NCI-H1092 treated with DMSO at 0.1 percent for 48 hours (cell line): ENCODE measurements at places on chromosomes 7 and 10.

DNA sequence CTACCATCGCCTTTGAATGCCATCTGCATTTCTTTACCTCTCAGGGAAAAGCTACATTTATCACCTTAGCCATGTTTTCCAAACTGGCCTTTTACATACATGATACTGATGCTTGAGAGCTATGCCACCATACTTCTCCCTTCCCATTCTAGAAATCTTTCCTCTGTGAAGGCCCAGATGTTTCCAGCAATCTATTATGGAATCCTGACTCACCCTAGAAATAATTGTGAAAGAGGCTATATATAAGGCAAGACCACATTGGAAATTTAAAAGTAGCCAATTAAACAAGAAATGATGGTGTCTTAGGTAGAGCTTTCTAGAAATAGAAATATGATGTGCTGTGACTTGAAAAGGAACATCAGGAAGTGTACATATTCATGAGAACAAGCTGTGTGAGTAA is 389.7 kb downstream of the INHBA start:
- no peak for DNase-seq

DNA sequence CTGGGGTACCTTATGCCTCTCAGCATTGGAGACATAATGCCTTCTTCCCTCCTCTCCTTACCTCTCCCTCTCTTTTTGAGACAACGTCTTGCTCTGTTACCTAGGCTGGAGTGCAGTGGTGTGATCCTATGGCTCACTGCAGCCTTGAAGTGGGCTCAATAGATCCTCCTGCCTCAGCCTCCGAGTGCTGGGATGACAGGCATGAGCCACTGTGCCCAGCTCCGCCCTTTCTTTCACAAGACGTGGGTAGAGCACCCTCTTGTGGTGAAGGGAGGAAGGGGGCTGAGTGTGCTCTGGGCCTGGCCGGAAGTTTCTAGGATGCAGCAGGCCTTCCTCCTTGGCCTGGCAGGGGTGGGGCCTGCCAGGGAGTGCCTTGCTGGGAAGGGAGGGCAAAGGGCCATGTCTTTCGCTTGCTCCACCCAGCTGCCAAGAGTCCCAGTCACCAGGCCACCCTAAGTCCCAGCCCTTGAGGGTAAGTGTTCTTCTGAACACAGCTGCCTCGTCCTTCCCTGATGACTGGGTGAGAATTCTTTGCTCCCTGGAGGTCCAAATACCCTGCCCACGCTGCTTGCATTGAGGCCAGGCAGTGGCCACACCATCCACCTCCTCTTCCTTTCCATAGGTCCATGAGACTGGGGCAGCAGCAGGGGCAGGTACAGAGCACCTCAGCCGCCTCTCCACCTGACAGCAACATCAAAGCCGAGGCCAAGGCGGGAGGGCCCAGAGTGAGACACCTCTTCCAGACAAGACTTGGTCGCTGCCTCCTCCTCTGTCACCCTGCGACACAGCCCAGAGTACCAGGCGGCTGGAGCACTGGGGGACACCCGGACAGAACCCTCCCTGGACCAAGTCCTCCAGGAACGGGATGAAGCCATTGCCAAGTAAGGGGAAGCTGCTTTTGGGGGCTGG is 3.7 kb downstream of the ABHD11 start:
- DNase-seq, result peak; percentile 71

- no peak for DNase-seq
Observed at GRCh38 chr7:30466266-30466665, 12.3 kb downstream of the NOD1 start.

- no peak for DNase-seq
Observed at GRCh38 chr10:15321431-15322341, 49.4 kb downstream of the FAM171A1 start.

DNA sequence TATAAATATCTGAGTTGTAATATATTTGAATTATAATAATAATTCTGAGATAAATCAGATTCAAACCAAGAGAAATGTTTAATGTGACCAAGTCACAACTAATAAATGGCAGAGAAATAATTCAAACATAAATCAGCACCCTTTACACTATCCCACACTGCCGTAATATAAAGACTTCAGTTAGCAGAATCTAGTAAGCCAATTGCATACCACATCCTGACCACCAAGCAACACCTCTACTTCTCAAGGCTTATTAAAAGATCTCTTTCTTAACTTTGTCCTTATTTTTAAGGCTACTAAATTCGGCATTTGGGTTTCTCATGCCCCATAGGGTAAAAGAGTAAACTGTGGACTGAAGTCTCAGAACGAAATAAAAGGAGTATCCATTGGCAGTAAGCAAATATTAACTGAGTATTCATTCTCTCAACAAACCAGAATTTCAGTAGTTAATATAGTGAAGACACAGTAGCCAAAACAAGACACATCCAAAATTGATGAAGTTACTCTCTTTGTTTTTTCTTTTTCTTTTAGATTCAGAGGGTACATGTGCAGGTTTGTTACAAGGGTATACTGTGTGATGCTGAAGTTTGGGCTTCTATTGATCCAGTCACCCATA is 14.8 kb downstream of the ACBD5 start:
- DNase-seq, result no peak

DNA sequence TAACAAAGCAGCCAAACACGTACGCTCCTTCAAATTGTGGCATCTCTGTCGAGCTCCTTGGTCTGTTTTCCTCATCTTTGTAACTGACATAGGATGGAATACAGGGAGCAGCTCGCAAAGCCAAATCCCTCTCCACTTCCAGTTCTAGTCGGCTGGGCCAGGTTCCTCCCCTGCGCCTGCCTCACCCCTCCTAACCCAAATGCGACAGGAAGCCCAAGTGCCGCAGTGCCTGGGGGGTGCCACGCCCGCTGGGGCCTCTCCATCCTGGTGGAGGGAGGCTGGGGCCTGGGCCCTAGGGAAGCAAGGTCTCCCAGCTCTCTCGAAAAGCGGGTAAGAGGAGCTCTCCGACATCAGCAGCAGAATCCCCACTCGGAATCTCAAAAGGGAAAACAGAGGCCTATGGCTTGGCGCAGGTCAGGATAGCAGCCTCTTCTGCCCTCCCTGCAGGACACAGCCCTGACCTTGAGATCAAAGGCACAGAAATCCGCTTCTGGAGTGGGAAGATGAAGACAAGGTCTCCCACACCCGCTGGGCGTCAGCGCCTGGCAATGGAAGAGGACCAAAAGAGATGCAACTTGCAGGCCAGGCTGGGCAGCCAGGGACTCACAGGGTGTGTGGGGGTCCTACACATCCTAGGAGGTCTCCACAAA is 165.8 kb downstream of the NRF1 start:
- no peak for DNase-seq

GRCh38 chr7:91852263-91852741 is 28.2 kb downstream of the MTERF1 start:
- DNase-seq, result no peak

- no peak for DNase-seq
Observed at GRCh38 chr10:124644771-124645415, 99.3 kb downstream of the FAM53B start.

GRCh38 chr10:71294091-71294561 is 24.9 kb upstream of the SLC29A3 start:
- no peak for DNase-seq

DNA sequence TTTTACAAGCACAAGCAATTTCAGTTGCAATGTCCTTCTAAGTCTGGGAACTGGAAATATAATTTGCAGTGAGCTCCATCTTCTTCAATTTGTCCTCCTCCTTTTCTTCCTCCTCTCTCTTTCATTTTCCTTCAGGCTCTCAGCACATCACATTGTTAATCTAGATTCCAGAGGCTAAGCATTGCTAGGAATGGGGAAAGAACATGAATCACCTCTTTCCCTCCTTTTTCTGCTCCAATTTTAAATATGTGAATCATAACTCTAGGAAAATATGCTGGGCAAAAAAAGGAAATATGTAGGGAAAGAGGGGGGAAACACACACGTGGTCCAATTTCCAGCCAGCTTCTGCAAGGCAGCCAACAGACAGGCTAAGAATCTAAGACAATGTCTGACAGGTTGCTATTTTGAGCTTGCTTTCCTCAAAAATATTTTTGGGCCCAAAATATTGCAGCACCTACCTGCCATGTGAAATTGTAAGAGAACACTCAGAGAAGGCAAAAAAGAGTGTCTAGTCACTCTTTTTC is 72.7 kb upstream of the NUPR2 start:
- no peak for DNase-seq

- peak; percentile 36 for DNase-seq
Observed at GRCh38 chr10:95445837-95446486, 115.2 kb downstream of the SORBS1 start.

DNA sequence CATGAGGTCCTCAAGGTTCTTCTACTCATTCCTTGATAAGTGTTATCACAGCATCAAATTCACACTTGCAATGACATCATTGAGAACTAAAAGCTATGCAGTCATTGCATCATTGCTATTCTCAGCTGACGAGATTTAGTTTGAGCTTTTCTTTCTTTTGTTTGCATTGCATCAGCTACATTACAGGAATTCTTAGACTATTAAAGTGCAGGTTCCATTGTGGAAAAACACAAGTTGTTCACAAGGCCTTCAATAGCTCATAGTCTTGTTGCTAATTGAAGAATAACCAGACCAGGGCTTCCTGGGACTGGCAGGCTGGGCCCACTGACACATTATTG is 139.3 kb downstream of the CXCL12 start:
- DNase-seq, result no peak

GRCh38 chr7:37643876-37644275 is 39.7 kb upstream of the GPR141 start:
- DNase-seq, result no peak

- no peak for DNase-seq
Observed at GRCh38 chr10:20598590-20598989, 298.5 kb downstream of the NEBL start.

DNA sequence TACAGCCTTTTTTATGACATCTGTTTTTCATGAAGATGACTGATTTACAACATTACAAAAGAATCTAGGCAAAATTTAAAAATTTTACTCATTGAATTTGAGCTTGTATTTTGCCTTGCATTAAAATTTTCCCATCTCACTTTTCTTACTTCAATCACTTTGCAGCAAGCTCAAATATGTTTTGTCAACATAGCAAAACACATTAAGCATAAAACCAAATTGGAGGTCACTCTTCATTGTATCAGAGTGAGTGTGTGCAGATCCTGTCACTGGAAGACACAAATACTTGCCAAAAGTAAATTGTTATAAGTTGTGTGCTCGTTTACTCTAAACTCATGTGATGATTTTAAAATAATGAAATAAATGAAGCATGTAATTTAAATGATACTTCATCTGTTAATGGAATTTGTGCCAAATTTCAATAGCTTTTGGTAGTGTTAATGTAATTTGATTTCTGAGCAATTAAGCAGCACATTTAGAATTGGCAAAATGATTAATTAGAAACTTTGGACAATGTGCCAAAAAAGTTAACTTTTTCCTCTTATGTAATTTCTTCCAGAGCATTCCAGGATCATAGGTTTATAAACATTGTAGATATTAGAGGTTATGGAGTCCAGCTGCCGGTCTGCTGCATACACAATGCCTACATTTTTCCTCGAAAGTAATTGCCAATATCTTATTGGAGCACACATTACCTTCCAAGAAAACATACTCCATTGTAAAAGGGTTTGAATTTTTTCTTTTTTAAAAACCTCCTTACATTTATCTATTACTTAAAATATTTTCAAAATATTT is 1078.2 kb upstream of the LRRTM3 start:
- DNase-seq, result no peak

DNA sequence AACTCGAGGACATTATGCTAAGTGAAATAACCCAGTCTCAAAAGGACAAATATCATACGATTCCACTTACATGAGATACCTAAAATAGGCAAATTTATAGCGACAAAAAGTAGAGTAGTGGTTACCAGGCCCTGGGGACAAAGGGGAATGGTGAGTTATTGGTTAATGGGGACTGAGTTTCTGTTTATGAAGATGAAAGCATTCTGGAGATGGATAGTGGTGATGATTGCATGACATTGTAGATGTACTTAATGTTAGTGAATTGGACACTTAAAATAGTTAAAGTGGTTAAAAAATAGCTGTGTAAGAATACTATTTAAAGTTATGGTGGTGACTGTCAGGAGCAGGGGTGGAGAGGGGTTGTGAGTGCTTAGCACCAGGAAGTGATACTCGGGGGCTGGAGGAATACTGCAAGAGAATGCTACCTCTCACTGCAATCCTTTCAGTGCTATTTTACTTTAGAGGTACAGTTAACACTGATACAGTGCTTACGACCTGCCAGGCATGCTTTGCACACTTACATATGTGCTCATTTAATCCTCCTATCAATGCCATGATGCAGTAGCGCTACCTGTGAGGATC is 16.7 kb upstream of the TEX36 start:
- DNase-seq, result no peak

- DNase-seq, result no peak
Observed at GRCh38 chr10:60934215-60935175, 9.5 kb downstream of the RHOBTB1 start.

DNA sequence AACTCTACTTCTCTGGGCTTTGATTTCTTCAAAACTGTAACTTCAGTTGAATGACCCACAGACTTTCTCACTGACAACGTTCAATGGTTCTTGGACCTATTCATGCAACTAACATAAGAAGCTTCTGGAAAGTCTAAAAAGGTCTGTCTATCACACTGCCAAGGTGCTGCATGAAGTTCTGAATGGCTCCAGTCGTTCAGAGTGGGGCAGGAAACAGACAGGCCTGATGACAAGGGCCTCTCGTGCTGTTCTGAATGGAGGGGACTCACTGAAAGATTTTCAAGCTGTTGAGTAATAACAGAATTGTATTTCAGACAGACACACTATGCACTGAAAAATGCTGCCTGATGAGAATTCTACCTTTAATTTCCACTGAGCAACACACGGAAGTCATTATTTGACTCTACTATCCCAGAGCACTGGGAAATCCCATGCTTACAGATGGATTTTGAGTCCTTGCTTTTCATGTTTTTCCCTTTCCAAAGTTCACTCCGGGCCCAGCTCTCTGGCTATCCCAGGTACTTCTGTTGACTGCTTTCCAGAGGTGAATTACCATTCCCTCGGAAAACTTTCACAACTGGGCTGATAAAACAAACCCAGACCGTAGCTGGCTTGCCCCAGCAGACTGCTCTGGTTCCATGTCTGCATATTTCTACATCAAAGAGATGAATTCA is 204.9 kb upstream of the FRMD4A start:
- DNase-seq, result no peak

DNA sequence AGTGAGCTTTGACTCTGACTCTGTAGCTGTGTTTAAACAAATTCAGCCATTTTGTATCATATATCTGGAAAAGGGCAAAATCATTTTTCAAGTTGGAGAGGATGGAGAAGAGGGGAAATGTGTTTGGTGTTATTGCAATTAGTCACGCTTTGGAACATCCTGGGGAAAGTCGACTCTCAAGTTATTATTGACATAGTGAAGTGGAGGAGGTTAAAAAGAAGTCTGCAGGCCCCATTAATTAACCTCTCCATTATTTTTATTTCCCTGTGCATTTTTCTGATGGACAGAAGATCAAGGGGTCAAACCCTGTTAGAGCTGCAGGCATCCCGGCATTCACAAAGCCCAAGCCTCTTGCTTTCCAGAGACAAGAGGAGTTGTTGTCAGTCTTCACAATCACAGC is 132.6 kb downstream of the TEX36 start:
- DNase-seq, result no peak

DNA sequence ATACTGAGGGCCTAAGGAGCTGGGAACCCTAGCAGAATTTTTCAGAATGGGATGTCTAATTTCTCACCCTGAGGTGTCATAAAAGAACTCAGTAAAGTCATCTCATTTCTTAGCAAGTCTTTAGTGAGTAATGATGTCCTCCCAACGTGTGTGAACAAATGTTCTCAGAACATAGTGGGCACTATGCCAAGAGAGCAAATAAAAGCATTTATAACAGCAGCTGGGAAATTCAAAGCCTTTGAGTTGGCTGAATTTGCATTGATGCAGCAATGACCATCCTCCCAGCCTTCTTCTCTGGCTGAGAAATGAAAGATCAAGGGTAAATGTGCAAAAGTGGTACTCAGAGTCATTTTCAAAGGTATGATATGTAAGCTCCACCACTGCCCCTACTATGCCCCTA is 109.4 kb downstream of the FAM107B start:
- DNase-seq, result peak; percentile 38

- DNase-seq, result no peak
Observed at GRCh38 chr10:128576336-128576735, 450.1 kb upstream of the MKI67 start.
